ENCODE measurements at places on chromosomes 12 and 14.

DNA sequence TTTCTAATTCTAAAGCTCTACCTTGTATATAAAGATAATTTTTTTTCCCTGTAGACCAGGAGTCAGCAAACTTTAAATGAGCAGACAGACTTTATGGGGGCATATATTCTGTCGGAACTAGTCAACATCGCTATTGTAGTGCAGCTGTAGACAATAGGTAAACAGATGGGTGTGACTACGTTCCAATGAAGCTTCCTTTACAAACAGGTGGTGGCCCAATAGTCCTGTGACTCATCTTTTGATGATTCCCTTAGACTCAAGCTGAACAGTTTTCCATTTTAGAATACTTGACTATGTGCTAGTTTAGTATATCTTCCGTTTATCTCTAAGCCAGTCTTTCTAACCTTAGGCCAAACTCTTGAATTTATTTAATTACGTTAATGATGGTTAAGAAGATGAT is 16.3 kb downstream of the MUCL1 start:
- no peak for DNase-seq

DNA sequence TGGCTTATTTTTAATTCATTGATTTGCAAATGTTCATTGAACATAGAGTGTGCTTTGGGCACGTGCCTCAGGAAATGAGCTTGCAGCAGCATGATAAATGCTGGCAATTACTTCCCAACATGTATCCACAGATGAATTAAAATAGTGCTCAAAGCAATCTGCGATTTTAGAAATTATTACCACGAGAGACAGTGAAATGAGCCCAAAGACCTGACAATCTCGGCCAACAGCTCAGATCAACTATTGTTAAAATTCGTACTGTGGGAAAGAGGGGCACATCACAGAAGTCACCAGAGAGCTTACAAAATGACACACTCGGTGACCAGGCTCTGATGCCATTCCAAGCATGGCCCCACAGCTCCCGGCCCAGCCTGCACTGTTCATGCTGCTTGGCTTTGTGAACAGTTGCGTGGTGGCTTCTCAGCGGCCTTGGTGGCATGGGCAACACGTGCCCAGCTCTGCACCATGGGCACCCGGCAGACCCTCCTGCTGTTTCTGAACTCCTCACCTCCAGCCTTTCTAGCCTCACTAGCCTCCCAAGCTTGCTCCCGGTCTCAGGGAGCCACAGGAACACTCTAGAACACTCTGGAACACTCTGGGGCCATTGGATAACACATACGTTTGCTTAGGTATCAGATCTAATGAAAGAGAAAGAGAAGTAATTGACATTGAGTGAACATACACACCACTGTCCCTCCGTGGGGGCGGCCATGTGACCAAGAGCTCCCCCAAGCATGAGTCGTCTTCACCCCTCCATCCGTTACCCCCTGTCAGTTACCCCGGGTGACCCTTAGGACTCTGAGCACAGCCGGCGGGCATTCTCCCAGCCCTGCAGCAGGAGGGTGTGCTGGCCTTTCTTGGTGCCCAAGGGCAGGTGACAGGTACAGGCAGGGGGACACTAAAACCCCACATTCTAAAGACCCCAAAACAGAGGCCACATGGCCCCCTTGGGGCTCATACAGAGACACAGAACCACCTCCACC is 28.0 kb downstream of the RIMBP2 start:
- no peak for DNase-seq

- DNase-seq: no peak
Measured at GRCh38 chr14:55387121-55387520, 24.5 kb downstream of the ATG14 start.

- no peak for DNase-seq
Measured at GRCh38 chr14:101836135-101836534, 74.6 kb downstream of the PPP2R5C start.

DNA sequence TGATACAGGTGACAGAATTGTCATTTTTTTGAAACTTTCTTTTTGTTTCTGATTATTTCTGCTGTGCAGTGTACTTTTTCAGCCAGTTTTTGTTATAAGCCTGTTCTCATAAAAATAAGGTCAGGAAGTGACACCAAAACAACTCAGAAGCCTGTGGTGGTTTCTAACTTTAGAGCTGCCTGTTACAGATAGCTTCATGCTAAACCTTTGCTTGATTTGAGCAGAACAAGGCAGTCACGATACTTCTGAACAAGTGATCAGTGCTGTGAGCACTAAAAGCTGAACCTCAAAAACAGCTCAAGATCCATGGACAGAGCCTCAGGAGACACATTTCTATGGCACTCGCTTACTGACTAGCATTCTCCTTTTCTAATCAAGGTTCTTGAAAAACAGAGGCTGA is 82.0 kb downstream of the PRKCH start:
- DNase-seq: no peak

DNA sequence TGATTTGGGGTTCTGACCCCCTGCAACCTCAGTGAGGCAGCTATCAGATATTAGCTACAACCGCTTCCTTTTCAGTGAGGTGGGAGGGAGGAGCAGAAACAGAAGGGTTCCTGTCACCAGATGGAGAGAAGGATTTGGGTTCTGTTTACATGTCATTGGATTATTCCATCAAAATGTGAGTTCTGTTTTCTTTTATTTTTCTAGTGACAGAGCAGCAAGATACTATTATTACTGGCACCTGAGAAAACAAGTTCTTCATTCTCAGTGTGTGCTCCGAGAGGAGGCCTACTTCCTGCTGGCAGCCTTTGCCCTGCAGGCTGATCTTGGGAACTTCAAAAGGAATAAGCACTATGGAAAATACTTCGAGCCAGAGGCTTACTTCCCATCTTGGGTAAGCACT is 52.8 kb downstream of the FRMD6 start:
- DNase-seq: no peak

DNA sequence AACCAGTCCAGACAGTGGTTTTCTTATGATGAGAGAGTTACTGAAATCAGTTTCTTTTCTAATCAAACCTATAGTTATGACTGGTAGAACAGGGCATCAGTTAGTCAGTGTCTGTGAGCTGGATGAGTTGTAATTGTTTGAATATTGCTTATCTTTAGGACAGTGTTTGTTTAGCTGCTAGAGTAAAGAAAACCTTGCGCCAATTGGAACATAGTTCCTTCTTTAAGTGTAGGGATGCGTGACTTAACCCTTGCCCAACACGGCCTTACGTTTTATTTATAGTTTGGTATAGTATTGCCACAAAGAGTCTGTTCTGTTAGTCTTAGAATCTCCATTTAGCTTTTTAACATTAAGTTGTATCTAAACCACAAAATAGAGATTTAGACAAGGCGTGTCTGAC is 572.6 kb downstream of the SLC16A7 start:
- DNase-seq: no peak

- DNase-seq: no peak
Measured at GRCh38 chr14:60695327-60695726, 28.8 kb downstream of the SIX4 start.

DNA sequence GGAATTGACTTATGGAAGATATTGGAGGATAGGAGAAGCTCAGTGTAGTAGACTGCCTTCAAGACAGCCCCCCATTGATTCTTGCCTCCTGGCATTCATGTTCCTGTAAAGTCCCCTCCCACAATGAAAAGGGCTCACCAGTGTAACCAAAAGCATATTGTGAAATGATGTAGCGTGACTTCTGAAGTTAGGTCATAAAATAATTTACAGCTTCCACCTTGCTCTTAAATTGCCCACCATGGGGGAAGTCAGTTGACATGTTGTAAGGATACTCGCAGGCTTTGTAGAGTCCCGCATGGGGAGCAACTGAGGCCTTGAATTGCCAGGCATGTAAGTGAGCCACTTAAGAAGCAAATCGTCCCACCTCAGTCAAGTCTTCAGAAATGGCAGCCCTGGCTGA is 25.1 kb downstream of the GTSF1 start:
- DNase-seq: no peak

DNA sequence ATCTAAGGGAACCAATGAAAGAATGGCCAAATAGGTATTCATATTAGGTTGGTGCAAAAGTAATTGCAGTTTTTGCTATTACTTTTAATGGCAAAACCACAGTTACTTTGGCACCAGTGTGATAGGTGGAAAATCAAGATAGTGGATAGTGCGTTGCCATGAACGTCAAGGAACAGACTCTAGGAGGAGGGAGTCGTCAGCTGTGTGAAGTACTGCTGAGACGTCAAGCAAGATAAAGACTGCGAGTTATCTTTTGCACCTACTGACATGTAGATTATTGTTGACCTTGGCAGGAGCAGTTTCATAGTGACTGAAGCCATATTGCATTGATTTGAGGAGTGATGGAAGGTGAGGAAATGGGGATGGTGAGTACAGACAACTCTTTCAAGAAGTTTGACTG is 8.3 kb downstream of the YLPM1 start:
- DNase-seq: no peak

GRCh38 chr14:57937676-57938075 is 71.8 kb upstream of the SLC35F4 start:
- no peak for DNase-seq

DNA sequence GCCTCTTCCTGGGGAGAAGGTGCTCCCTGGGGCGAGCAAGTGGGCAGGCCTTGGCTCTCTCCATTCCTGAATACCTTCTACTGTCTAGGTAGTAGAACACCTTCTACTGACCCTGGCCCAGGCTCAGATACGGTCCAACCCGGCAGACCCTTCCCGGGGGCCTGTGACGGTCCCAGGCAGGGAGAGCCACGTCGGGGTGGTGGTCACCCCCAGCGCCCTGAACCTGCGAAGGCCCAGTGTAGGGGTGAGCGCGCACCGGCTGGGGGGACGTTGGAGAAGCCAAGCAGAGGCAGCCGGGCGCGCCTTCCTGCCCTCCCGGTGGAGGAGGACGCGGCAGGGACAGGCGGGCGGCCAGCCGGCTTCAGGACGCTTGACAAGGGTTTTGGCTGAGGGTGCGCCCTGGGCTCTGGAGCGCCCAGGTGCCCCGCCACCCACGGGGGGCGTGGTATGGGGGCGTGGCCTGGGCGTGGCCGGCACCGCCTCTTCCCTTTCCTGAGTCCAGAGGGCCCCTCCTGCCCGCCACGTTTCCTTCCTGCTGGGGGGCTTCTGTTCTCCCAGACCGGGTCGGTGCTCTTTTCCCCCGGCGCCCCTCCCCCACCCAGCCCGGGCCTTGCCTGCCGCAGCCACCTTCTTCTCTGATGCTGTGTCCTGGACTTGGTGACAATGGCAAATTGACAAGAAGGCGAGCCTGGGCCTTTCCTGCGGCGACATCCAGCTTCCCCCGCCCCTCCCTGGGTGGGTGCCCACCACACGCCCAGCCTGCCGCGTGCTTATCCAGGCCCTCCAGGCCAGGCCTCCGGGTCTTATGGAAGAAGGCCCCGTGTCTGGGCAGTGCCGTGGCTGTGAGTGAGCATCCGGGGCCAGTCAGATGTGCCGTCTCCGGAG is 24.5 kb upstream of the PPP1R13B start:
- peak; percentile 88 for DNase-seq

DNA sequence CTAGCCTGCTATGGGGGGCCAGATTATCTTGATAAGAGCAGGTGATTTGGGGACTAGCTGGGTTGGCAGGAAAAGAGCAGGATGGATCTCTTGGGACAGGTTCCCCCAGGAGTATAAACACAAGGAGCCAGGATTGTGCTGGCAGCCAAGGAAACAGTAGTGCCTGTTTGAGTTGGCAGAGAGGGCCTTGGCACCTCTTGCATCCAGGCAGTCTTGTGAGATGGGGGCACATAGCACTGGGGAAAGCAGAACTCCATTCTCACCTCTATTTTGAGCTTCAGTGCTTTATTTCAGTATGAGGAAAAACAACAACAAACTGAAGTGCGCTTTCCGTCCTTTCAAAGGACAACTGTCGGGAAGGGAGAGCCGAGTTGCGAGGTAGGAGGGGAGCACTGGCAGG is 9.4 kb upstream of the UNC119B start:
- no peak for DNase-seq

GRCh38 chr12:132886529-132887477 is 602 bp downstream of the CHFR start:
- peak; percentile 48 for DNase-seq

GRCh38 chr12:133106253-133106652 is 23.8 kb downstream of the ZNF891 start:
- no peak for DNase-seq

GRCh38 chr14:65006261-65006721 is 19.6 kb downstream of the FNTB start:
- DNase-seq: no peak

DNA sequence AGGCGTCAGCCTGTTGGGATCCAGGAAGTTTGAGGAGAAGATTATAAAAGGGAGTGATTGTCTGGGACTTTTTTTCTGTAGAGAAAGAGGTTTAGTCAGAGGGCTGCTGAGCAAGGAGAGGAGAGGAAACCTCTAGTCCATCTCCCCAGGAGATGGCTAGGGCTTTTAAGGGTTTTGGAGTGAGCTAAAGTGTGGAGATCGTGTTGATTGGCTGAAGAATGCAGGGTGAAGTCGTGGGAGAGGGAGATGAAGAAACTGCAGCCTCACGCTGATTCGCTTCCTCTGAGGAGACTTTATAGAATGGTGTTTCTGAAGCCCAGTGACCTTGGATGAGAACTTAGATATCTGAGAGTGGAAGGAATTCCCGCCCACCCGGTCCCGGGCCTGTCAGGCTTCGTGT is 193.7 kb upstream of the PWP1 start:
- DNase-seq: no peak

GRCh38 chr12:124455336-124455735 is 112.1 kb downstream of the NCOR2 start:
- peak; percentile 17 for DNase-seq

GRCh38 chr12:14393751-14394150 is 28.3 kb downstream of the ATF7IP start:
- DNase-seq: no peak

- no peak for DNase-seq
Measured at GRCh38 chr12:53101931-53102781, 1.1 kb upstream of the SOAT2 start.

- DNase-seq: no peak
Measured at GRCh38 chr12:88665071-88665470, 84.8 kb upstream of the KITLG start.

GRCh38 chr12:62158461-62159360 is 101.5 kb upstream of the USP15 start:
- DNase-seq: no peak

- DNase-seq: no peak
Measured at GRCh38 chr14:57345106-57345505, 45.3 kb upstream of the NAA30 start.

DNA sequence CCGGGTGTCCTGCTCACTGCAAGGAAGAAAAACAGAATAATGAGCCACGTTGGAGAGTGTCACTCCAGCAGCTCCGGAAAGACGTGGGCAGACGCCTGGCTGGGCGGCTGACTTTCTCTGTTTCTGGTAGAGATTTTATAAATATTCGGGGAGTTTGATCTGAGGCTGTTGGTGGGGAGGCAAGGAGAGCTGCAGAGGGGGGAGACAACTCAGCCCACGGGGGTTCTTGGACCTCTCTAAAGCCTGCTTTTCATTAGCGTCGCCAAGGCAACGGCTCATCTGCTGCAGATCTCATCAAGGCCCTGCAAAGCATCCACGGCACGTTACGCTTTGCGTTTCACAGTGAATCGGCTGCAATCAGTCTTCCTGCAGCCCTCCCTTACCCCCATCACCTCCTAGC is 207.2 kb downstream of the ZFP36L1 start:
- DNase-seq: no peak

GRCh38 chr14:95046711-95047681 is 110.3 kb downstream of the DICER1 start:
- DNase-seq: no peak

Data from Right ventricle myocardium superior (tissue), 1 donor.